Uterine smooth muscle cell (primary cell): ENCODE measurements at places on chromosomes 3 and 15. TPM values are rescaled to one million over a fixed set of nuclear protein-coding genes. Genes with fewer than 3 reads are reported as not detected.

TADA3 gene
- 71.8 and 81.4 TPM in 2 replicates for total RNA-seq

PLA1A gene
- total RNA-seq, result 0.25 and 0.33 TPM in 2 replicates

CRYGS gene
- total RNA-seq, result 1.00 and 2.1 TPM in 2 replicates

CDAN1 gene
- total RNA-seq, result 14.0 and 17.6 TPM in 2 replicates

LSAMP gene
- 1.00 and 2.9 TPM in 2 replicates for total RNA-seq

ANKRD63 gene
- not detected in 2 replicates for total RNA-seq

CYP1A1 gene
- total RNA-seq, result 0.12 TPM in 1 of 2 replicates, not detected in the other

NECTIN3 gene
- 53.0 and 63.2 TPM in 2 replicates for total RNA-seq

CHSY1 gene
- 32.1 and 34.0 TPM in 2 replicates for total RNA-seq

SORD gene
- 12.2 and 12.4 TPM in 2 replicates for total RNA-seq
